ENCODE measurements at places on chromosomes 12 and 14. TPM values are rescaled to one million over a fixed set of nuclear protein-coding genes. Genes with fewer than 3 reads are reported as not detected.

GRCh38 chr14:68593806-68594536 is 198.9 kb downstream of the ZFP36L1 start:
- peak; percentile 45 for DNase-seq

Gene PDZRN4
- polyA plus RNA-seq, result not detected

GRCh38 chr14:34614638-34615037 is 15.3 kb downstream of the SNX6 start:
- DNase-seq, result no peak

Gene TMEM233
- not detected for polyA plus RNA-seq

Gene ZBTB1
- polyA plus RNA-seq, result 13.6 TPM

GRCh38 chr14:66003082-66003730 is 483.0 kb upstream of the CCDC196 start:
- no peak for DNase-seq

GRCh38 chr14:104749111-104749649 is 3.8 kb upstream of the SIVA1 start:
- DNase-seq, result peak; percentile 58

DNA sequence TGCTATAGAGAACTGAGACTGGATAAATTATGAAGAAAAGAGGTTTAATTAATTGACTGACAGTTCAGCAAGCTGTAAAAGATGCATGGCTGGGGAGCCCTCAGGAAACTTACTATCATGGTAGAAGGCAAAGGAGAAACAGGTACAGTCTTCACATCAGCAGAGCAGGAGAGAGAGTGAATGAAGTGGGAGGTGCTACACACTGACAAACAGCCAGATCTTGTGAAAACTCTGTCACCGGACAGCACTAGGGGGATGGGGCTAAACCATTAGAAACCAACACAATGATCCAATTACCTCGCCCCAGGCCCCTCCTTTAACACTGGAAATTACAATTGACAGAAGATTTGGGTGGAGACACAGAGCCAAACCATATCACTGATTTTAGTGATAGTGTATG is 682.4 kb downstream of the SLC16A7 start:
- DNase-seq, result no peak

GRCh38 chr14:44756554-44756953 is 205.2 kb downstream of the KLHL28 start:
- DNase-seq, result no peak

DNA sequence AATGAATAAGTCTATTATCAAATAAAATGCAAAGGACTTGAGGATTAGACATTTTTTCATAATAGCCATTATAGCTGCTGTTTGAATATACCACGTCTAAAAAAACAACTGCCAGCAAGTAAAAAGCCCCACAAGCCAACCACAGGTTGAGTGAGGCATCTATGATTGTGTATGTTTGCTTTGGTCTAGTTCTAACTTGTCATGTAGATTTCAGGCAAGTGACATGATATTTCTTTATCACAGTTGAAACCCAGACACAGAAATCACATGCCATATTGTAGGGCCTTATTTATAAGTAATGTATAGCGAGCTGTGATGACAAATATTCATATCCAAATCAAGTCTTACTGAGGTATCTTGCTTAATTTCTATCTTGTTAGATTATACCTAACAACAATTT is 225.8 kb downstream of the EMP1 start:
- DNase-seq, result no peak

DNA sequence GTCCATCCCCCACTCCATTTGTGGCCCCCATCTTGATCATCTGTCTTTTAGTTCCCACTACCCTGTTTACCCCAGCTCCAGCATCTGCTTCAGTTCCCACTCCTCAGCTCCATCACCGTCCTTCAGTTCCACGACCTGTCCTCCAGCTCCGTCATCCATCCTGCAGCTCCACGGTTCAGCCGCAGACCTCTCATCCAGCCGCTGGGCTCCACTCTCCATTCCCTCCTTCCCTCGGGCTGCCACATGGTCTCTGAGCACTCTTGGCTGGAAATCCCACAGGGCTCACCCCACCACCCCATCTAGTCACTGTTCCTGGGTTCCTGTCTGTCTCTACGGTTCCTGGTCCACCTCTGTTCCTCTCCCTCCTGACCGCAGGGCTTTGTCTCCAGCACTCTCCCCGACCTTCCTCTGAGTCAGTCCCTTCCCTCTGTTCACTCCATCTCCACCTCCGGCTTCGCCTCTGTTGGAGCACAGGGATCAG is 3.3 kb upstream of the P3H3 start:
- peak; percentile 52 for DNase-seq

Gene KLRB1
- not detected for polyA plus RNA-seq

GRCh38 chr12:108337235-108338223 is 1.6 kb downstream of the CMKLR1 start:
- peak; percentile 8 for DNase-seq

DNA sequence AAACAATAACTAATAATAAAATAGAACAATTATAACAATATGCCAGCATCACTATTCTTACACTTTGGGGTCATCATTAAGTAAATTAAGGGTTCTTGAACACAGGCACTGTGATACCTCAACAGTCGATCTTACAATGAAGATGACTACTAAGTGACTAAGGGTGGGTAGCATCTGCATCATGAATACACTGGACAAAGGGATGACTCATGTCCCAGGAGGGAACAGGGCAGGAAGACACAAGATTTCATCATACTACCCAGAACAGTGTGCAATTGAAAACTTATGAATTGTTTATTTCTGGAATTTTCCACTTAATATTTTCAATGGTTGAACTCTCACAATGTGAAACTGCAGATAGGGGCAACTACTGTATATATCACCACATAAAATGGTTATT is 19.7 kb downstream of the TSPAN19 start:
- peak; percentile 96 for DNase-seq

Gene MGP
- polyA plus RNA-seq, result 1.9 TPM

DNA sequence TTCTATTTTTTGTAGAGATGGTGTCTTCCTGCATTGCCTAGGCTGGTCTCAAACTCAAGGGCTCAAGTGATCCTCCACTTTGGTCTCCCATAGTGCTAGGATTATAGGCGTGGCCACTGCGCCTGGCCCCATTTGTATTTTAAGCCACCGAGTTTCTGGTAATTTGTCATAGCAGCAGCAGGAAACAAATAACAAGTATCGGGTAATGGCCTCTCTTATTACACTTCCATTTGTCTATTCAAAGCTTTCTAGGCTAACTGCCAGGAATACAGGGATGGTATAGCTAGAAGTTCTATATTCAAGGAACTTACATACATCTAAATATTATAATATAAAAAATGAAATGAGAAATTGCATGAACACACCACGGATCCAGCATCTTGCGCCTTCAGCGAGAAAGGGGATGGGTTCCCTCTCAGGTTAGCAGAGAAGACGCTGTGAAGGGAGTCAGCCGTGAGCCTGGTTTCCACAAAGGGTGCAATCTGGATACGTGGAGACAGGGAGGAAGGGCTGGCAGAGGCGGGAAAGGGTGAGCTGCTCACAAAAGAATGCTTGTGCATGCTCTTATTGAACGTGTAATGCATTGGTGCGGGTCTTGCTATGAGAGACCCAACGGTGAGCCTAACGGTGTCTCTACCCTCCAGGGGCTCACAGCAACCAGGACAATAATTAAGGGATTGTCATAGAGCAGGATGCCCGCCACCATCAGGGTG is 9.5 kb downstream of the BDKRB1 start:
- peak; percentile 35 for DNase-seq

GRCh38 chr14:93799989-93800921 is 12.0 kb upstream of the PRIMA1 start:
- DNase-seq, result no peak

DNA sequence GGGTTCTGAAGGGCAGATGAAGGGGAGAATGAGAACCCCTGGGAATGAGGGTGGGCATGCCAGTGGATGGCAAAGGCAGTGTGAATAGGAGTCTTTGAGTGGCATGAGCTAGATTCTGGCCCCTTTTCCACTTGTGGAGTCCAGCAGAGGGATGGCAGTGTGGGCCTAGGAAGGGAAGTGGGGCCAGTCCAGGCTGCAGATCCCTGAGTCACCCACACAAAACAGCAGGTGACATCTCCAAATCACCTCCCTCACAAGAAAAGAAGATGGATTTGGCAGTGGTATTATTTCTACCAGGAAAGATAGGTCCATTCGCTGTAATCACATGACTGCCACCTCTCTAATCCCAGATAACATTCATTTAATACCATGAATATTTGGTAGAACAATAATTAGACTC is 151.3 kb downstream of the TTC7B start:
- DNase-seq, result no peak

DNA sequence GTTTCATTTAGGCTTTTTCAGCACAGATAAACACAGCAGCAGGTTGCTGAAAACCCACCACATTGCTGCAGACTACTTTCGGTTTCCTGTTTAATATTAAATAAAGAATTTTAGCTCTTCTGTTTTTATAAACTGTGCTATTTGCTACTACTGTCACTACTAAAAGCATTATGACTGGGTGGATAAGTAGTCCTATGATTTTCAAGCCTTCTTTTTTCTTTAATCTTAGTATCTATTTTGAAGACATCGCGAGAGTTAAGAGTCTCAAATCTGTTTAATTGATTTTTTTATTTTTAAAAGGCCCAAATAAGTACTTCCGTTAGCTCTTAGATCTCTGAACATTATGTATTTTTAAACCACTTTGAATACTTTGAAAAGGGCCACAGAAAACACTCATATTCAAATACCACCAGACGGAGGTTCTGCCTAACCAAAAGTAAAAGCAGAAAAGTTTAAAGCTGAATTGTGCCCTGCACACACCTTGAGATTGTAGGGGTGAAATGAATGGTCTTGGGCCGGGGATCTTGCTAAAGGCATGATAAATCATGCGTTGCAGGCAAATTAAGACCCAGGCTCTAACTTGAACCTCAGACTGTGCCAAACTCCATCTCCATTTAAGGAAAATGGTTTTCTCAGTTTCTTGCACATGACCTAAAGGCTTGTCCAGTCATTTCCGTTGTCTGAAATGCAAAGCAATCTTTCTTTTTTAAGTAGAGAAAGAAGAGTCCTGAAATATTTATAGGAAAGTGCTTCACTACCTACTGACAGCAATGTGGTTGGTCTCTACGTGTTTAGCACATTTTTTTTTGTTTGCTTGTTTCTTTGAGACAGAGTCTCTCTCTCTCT is 13.6 kb upstream of the FOXN3 start:
- peak; percentile 57 for DNase-seq

GRCh38 chr14:29227631-29228030 is 461.0 kb downstream of the FOXG1 start:
- peak; percentile 63 for DNase-seq

GRCh38 chr14:106879241-106879640 is 1352.9 kb downstream of the TMEM121 start:
- DNase-seq, result no peak

All from IMR-90 (cell line).